Upper lobe of right lung (tissue), 1 donor: ENCODE measurements at places on chromosomes 5 and 9. TPM values are rescaled to one million over a fixed set of nuclear protein-coding genes. Genes with fewer than 3 reads are reported as not detected.

GRCh38 chr5:6193310-6193709 lies 185.0 kb downstream of the MED10 start:
- H3K27ac ChIP-seq: no peak overlapping the region
- H3K27me3 ChIP-seq: no peaks in the 10 kb centered on the region

Gene HIGD2A
- total RNA-seq: 104 TPM

DNA sequence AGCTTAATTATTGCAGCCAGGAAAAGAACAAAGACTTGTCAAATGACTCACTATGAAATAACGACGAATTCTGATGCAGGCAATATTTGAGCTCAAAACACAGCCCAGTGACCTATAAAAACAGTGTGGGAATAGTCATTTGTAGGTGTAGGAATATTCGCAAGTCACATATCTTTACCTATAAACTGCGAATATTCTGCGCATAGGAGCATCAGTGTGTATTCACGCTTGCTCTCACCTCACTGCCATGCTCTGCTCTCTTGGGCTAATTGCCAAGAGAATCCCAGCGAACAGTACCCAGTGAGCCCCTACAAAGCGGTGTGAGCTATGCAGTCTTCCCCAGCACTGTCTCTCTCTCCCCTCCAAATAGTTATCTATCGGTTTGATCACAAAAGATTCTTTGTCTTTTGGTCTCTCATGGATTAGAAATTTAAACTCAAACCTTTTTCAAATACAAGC lies 74.2 kb downstream of the ST8SIA4 start:
- no peak overlapping the region for H3K4me3 ChIP-seq
- no peaks in the 10 kb centered on the region for H3K27me3 ChIP-seq
- H3K4me1 ChIP-seq: peaks cover 13% of the 10 kb centered on the region

Gene GRIN1
- total RNA-seq: 0.64 TPM

Gene TMED9
- total RNA-seq: 133 TPM

Gene PLPP7
- 1.5 TPM for total RNA-seq
